ENCODE measurements at places on chromosomes 2 and 18.

DNA sequence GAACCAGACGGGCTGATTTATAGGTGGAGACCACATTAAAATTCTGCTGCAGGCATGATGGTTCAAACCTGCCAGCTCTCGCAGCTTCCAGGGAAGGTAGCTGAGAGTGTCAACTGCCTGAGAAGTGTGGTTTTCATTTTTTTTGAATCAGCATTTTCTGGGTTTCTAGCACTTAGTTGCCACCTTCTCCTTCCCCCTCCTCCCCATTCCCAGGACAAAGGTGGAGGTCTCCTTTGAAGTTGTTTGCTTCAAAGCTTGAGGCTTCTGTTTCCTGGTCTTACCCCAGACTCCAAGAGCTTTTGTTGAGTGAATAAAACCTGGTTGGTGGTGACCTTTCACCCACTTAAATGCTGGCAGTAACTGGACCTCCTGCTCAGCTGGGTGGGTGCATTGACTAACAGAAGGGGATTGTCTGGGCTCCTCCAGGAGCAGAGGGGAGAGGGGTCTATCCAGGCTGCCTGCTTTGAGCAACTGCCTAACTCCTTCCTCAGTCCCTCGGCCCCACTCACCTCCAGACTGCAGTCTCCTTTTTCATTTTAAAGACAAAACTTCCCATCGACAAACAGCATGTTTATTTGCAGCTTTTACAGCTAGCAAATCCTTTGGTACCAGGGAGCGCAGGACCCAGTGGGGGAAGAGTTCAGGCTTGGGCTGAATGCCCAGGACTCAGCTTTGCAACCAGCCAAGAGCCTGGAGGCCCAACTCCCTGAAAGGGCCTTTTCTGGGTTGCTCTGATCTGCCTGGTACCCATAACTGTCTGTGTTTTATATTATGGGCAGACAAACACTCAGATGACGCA, 3.5 kb downstream of the RHOB start:
- DNase-seq, result no peak

GRCh38 chr2:11679486-11680181, 9.6 kb upstream of the NTSR2 start:
- no peak for DNase-seq

GRCh38 chr2:30380824-30381223, 66.2 kb upstream of the LCLAT1 start:
- no peak for DNase-seq

DNA sequence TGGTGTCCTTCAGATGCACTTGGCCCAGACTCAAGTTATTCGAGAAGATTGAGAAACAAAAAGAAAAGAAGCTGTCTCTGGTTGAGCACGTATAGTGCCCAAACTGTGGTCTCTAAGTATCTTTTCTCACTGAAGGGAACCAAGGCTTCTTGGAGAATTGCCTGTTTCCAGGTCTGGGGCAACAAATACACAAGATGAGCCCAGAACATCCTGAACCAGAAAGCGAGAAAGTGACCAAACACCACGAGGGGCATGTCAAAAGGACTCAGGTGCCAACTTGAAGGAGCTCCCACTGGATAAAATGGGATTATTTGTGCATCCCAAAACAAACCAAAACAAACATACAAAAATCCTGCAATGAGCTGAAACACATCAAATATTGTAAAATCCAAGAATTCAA, 13.6 kb upstream of the ATOH8 start:
- no peak for DNase-seq

- no peak for DNase-seq
Observed at GRCh38 chr2:205076405-205076804, 531.1 kb downstream of the PARD3B start.

DNA sequence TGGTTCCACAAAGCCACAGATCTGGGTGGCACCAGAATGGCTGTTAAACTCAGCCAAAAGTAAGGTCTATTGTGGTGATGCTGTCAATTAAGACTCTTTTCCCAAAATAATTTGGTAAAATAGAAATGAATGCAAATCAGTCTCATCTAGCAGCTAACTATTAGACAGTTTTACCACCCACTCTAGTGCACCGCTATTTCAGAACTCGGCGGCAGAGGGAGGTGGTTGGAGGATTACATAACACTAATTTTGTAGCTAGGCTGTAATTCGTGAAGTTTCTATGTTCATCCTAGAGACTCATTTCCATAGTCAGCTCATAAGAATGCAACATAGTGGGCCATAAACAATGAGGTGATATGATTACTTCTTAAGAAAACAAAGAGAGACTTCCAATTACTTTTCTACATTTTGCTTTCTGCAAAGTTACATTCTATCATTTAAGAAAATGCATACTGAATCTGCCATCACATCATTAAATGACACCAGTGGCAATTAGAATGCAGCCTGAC, 413.8 kb downstream of the FBXO15 start:
- no peak for DNase-seq

DNA sequence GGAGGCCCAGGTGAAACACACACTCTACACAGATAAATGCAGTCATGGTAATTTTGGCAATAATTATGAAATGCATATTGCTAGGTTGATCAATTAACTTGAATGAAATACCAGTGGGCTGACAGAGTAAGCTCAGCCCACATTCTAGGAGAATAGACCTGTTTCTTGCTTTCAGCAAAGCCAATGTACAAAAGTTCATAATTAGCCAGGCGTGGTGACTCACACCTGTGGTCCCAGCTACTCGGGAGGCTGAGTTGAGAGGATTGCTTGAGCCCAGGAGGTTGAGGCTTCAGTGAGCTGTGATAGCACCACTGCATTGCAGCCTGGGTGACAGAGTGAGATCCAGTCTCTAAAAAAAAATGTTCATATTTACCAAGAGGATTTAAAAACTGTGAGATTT, 15.7 kb upstream of the MBP start:
- no peak for DNase-seq

DNA sequence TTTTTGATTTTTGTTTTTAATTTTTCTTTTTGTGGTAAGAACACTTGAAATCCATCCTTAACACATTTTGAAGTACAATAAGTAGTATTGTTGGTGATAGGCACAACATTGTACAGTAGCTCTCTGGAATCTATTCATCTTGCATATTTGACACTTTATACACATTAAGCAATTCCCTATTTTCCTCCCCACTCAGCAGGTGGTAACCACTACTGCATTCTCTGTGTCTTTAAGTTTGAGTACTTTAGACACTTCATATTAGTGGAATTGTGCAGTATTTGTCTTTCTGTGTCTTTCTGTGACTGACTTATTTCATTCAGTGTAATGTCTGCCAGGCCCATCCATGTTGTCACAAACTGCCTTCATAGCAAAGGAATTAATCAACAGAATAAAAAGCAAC, 471.7 kb upstream of the CDH20 start:
- DNase-seq, result no peak

GRCh38 chr2:30115141-30115980, 31.4 kb upstream of the YPEL5 start:
- peak; percentile 44 for DNase-seq

DNA sequence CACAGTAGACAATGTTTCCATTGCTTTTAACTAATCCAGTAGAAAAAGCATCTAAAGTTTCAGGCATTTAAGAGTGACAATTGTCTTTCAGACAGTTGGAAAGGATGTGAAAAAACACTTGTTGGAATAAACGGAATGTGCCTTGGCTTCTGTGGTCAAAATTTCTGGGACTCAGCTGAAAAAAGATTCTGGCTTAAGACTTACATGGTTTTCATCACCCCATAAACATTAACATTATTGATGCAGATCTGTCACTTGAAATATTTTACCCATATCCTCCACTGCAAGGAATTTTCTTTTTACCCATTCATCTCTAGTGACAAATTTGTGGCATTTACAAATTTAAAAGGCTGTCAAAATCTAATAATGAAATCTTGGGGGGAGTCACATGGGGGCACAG, 166.0 kb downstream of the SRBD1 start:
- no peak for DNase-seq

DNA sequence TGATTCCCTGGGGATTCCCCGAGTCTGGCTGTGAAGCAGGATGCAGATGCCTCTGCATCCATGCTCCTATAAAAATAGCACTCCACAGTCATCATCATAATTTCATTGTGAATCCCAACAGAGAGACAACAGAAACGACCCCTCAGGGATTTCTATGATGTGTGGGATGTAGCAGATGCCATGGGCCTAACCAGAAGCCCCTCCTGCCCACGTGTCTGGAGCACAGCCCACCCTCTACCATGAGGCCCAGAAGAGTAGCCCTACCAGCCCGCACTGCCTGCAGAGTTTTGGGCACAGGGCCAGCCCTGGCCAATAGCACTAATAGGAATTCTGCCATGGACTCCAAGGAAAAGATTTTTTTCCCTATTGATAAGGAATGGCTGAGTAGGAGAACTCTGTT, 66.6 kb downstream of the GYPC start:
- no peak for DNase-seq

GRCh38 chr18:75047240-75047961, 161.5 kb downstream of the PTGR3 start:
- DNase-seq, result no peak
